ENCODE measurements at places on chromosomes 4 and X. TPM values are rescaled to one million over a fixed set of nuclear protein-coding genes. Genes with fewer than 3 reads are reported as not detected.

The TMEM185A gene
- total RNA-seq, result 23.9 TPM

The SLC9A6 gene
- 14.5 TPM for total RNA-seq

The HHIP gene
- 0.16 TPM for total RNA-seq

The GAGE12J gene
- not detected for total RNA-seq

The RHOXF2B gene
- not detected for total RNA-seq

The GAGE12H gene
- total RNA-seq, result not detected

The VCX3A gene
- total RNA-seq, result not detected

All from bronchial smooth muscle cell (primary cell).